ENCODE measurements at places on chromosomes 1 and 21.

DNA sequence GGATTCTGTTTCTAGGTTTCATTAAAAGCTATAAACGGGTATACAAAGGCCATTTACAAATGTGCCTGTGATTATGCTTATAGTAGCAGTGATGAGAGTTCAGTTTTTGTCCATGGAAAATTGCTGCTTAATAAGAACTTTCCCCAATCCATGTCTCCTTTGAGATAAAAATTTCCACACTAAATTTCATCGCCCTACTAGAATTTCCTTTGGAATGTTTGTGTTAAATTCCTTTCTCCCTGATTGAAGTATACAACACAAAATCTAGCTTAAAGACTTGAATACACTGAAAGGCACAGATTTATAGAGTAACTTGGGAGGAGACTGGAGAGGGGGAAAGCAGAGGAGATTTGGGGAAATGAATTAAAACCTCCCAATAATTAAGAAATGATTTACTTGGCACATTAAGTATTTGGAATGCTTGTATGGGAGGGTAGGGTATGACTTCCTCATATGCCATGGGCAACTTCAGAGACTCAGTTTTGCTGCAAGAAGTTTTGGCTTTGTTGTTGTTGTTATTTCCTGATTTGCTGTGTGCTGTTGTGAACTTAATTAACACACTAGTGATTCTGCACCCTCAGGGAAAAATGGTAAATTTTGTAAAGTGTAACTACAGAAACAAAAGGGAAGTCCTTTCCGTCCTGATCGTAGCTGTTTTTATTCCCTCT lies 157.6 kb upstream of the LMO4 start:
- DNase-seq = no peak

- no peak for DNase-seq
Observed at GRCh38 chr1:8945568-8945967, at the start of gene CA6. Gene CA6 (plus strand): TSS chr1:8945868. CDS start chr1:8945887, 19 bp downstream.

- DNase-seq = no peak
Observed at GRCh38 chr1:58881471-58881994, 97.7 kb upstream of the JUN start.

DNA sequence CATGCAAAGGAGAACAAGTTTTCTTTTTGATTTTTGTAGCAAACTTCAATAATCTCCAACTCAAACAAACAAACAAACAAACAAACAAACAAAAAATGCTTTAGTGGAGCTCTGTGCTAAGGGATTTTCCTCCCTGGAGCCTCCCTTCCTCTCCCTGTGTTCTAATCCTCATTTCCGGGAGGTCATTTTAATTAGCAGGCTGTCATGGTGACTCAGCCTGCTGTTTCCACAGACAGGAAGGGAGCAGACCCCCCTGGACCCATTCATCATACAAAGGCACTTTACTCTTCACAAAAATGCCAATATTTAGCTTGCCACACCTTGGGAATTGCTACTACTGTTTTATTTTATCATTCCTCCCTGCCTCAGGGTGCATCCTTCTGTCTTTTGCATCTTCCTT lies 61.0 kb upstream of the SPATA6 start:
- DNase-seq = no peak

- DNase-seq = no peak
Observed at GRCh38 chr1:231681006-231681405, 54.4 kb downstream of the DISC1 start.

DNA sequence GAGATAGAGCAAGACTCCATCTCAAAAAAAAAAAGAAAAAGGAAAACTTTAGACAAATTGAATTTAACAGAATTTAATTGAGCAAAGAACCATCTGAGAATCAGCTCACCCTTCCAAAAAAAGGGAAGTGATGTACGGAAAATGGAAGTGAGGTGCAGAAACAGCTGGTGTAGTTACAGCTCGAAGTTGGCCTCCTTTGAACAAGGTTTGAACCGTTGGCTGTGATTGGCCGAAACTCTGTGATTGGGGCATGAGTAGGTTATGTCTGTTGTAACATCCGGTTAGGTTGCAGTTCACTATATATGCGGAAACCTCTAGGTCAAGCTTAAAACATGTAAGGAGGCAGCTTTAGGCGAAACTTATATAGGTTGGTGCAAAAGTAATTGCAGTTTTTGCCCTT lies 97.9 kb upstream of the KIF26B start:
- DNase-seq = peak; percentile 11

- no peak for DNase-seq
Observed at GRCh38 chr1:43241413-43241836, 28.4 kb upstream of the TMEM125 start.

DNA sequence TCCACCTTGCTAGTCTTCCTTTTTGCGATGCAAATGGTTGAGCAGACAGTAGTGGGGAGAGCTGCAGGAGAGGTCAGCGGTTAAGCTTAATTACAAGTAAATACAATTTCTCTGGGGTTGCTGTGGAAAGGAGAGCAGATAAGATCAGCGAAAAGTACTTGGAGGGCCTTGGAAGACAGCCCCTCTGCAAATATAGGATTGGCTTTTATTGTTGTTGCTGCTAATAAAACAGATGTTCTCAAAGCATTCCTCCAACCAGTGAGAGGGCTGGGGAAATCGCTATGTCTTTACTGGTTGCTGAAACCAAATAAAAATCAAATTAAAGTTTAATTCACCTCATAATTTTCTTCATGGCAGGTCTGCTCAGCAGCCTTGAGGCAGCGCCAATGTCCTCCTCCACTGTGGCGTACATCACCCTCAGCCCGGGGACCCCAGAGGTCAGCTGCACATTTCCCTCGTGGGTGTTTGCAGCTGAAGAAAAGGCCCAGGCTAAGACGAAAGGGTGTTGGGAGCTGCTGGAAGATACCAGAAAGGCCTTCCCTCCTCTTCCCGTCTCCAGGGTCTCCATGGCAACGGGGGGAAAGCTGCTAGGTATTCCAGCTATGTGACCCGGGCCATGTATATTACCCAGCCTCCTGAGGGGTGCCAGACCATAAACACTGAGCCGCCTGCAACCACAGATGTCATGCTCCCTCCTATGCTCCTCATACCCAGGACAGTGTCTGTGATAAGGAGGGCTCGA lies 54.6 kb upstream of the POU2F1 start:
- DNase-seq = no peak

- DNase-seq = no peak
Observed at GRCh38 chr1:32338637-32339145, 2.7 kb upstream of the MARCKSL1 start.

DNA sequence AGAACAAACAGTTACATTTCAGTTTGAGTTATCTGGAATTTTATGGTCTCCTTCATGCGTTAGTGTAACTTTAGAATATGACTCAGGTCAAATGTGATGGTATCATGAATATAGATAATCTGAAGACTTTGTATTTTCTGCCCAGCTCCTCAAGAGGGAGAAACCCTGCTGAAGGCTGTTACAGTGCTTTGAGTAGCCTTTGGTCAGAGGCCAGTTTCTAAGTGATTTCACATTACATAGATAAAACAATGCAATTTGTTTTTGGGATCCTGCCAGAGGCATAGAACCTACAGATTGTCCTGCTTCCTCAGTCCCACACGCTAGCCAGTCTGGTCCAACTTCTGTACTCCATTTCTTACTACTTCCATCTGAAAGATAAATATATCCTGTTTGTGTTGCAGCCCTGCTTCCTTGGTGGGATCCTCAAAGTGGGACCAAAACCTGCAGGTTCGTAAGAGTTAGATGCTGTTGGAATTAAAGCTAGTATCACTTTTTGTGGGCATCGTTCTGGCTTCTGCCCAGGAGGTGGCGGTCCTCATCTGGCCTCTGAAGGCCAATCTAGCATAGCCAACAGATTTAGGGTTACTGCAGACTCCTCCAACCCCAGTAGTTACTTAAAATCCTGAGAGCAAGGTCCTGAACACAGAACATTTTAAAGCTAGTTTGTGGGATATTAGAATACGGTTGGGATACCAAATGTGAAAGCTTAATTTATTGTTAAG lies 645.8 kb upstream of the USP24 start:
- DNase-seq = no peak

- DNase-seq = no peak
Observed at GRCh38 chr1:178581351-178582303, 68.7 kb downstream of the TEX35 start.

GRCh38 chr21:27108228-27108627 lies 141.3 kb upstream of the ADAMTS5 start:
- DNase-seq = no peak

DNA sequence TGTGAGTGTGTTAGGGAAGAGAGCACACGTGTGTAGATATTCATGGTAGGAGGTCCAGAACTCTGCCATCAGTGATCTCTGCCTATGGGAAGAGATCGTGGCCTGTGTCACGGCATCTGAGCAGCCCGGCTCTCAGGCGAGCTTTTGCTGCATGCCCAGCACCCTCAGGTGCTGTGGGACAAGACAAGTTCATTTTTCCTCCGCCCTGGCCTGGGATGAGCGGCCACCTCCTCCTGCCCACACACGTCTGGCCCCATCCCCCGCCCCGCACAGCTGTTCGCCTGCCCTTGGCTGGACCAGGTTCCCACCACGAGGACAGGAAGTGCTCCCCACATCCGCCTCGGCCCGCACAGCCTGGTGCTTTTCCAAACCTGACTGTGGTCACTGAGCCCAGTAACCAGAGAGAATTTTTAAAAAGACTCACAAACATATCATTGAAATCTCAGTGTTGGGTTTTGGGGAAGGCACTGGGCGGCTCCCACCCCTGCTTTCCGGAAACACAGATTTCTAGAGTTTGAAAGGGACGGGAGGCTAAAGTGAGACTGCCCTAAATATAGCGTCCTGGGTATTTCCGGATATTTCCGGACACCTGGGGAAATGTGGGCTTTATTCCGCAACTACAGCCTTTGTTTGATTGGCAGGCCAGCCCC lies 18.0 kb downstream of the BMP8A start:
- DNase-seq = peak; percentile 15

GRCh38 chr1:54053745-54054437 lies 483 bp downstream of the TCEANC2 start:
- DNase-seq = no peak

GRCh38 chr1:5508669-5509330 lies 483.4 kb downstream of the NPHP4 start:
- no peak for DNase-seq

DNA sequence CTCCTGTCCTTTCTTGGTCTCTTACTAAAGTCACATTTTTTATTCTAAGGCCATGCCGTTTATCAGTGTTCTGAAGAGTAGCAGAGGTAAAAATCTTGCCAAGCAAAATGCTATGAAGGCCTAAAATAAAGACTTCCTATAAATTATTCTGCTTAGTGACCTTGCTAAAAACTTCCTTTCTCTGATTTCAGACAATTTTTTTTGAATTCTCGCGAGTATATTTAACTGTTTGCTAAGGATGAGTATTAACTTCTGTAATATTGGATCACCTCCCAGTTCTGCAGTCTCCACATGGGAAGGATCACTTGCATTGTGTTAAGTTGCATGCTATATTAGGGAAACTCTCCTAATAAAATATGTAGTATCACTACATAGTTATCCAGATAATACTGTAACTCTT lies 123.4 kb upstream of the SNX7 start:
- DNase-seq = no peak

DNA sequence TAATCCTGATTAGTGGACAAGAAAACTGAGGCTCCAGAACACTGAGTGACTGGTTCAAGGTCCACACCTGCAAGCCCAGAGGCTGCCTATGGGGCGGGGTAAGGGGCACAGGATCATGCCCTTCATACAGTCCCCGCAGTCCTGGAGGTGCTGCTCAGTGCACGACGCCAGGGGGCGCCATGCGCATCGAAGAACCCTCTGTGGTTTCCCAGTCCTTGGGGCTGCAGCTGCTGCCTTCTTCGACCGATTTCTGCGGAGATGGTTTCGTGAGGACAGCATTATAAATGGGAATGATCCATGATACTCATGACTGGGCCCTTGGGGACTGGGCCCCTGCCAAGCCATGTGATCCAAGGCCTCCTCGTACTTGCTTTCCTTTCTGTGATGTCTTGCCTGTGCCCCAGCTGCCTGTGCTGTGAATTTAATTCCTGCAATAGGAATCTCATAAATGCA lies 37.1 kb upstream of the ARHGEF10L start:
- DNase-seq = peak; percentile 29

DNA sequence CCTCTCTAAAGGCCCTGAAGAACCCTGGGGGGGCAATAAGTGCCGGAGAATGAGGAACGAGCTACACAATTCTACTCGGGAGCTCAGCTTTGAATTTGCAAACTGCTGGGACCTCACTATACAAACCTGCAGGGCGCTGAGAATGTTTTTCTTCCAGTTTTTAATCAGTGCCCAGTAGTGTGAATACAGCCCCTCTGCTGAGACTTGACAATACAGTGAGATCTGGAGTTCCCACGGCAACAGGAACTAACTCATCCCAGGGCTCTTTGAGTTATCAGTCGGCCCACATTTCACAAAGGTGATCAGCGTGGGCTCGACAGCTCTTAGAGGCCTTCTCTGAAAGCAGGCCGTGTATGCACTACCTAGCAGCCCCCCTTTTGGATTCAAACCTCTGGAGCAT lies 41.7 kb downstream of the TMEM53 start:
- DNase-seq = peak; percentile 5

- DNase-seq = no peak
Observed at GRCh38 chr1:20596106-20596505, 7.2 kb downstream of the CDA start.

- DNase-seq = no peak
Observed at GRCh38 chr21:25910809-25911208, 176.0 kb downstream of the GABPA start.

DNA sequence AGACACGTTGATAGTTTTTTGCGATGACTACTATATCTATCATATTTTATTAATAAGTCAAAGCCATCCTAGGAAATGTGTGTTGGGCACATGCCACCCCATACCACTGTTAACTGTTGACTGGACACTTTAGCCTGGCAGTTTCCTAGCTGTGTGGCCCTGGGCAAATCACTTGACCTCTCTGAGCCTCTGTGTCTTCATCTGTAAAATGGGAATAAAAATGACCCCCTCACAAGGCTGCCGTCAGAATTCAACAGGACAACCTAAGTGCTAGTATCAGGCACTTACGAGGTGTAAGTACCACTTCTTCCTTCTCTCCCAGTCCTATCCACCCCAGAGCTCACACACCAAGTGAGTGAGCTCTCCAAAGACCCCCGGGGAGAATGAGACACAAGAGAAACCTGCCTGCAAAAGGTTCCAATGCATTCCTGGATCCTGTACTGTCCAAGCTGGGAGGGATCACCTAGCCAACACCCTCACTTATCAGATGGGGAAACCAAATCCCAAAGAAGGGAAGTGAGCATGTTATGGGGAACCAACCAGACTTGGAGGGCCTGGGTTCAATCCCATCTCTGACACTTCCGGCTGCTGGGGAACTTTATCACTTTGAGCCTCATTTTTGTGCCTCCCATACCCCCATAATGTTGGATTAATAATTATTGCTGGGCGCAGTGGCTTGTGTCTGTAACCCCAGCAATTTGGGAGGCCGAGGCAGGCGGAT lies 24.9 kb downstream of the HSPG2 start:
- DNase-seq = no peak

- peak; percentile 32 for DNase-seq
Observed at GRCh38 chr1:244599937-244600350, 53.0 kb upstream of the DESI2 start.

DNA sequence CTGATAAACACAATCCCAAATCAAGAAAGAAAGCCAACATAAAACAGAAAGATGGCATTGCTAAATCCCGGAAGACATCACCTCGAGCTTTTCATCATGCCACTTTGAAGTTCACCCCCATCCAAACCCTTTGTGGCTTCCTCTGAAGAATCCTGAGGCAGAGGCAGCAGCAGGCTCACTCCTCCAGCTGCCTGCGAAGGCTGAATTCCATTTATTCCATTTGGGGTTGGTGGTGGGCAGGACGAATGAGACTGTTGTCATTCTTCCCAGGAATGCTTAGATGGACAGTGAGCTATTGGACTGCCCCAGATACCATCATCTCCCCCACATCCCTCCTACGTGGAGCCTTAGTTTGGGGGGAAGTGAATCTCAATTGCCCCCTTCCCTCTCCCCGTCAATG lies 437.5 kb downstream of the SMYD3 start:
- no peak for DNase-seq

Measured in CD4-positive, alpha-beta T cell treated with Interleukin-17A for 1 hour (primary cell).